ENCODE measurements at places on chromosomes 12 and 14.

GRCh38 chr12:10393291-10393690 is 3.5 kb upstream of the KLRK1 start:
- no peak for DNase-seq

- peak; percentile 87 for DNase-seq
These were observed 820 bp downstream of the BICDL1 start for GRCh38 chr12:119989731-119990381.

DNA sequence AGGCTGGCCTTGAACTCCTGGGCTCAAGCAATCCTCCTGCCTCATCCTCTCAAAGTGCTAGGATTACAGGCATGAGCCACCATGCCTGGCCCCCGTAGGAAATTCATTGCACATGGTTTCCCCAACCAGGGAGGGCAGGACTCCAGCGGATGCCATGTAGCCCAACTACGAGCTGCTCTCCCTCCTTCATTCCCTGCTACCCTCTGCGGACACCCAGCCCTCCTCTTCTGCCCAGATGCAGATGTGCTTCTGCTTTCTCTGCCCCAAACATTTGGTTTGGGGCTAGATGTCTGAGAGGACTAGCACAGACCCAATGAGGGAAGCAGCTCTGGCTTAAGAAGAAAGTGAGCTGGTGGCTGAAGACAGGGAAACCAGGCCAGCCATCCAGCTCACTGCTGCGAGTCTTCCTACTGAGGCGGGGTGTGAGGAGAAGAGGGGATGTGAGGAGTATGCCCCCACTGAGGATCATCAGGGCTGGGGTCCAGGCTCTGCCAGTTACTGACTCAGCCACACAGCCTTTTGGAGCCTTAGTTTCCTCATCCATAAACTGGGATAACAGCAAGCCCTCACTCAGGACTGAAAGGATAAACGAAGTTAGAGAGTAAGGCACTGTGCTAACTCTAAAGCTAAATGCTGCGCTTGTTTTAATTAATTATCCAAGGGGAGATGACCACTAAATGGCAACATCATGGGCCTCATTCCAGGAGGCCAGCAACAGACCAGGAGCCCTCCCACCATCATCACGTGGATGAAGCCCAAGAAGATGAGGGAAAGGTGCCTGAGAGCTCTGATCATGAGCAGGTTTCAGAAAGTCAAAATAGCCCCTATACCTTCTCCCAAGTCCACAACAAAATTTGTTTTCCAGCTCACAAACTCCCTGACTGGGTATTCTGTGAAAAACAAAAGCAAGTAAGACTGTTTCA is 10.9 kb downstream of the CTDSP2 start:
- no peak for DNase-seq

- no peak for DNase-seq
These were observed 1.3 kb upstream of the ASCL1 start for GRCh38 chr12:102955926-102956737.

DNA sequence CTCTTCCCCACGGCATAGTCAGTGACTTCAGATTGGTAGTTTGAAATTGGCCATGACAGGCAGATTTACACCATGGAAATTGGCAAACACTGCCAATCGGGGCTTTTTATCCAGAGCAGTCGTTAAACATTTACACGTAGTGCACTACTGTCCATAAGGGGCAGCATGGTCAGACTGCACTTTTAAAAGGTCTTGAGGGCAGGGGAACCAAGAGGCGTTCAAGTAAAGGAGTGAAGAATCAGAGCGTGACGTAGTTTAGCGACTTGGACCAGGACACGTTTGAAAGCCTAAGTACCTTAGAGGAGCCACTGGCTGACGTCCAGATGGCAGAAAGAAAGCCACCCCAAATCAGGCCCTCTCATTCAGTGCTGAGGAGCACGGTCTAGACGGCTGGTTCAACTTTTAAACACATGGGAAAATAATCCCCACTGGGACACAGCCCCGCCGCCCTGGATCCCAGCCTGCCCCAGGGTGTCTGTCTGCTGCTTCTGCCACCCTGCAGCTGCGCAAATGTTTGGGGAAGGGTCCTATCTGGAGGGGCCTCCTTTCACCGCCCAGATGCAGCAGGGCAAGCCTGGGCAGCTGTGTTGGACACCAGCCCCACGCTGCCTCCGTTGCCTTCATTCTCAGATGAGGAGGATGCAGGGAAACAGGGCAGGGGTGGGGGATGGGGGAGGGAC is 52.5 kb upstream of the PPP2R5C start:
- DNase-seq = no peak

GRCh38 chr14:39681782-39682399 is 249.7 kb upstream of the FBXO33 start:
- DNase-seq = no peak

DNA sequence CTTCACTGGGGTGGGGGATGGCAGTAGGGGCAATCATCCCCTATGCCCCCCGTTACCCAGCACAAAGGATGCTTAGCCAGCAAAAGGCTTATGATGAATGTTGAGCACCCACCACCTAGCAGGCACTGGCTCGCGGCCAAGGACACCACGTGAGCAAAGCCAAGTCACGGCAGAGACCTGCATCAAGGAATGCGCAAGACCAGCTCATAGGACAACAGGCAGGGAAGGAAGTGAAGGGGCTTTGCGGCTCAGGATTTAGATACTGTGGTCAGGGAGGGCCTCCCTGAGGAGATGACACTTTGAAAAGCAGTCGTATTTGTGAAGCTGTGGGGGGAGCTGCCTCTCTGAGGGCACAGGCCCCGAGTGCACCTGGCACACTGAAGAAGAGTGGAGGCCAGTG is 32.8 kb downstream of the SH2B3 start:
- DNase-seq = peak; percentile 35
